ENCODE measurements at places on chromosomes 5 and 9.

DNA sequence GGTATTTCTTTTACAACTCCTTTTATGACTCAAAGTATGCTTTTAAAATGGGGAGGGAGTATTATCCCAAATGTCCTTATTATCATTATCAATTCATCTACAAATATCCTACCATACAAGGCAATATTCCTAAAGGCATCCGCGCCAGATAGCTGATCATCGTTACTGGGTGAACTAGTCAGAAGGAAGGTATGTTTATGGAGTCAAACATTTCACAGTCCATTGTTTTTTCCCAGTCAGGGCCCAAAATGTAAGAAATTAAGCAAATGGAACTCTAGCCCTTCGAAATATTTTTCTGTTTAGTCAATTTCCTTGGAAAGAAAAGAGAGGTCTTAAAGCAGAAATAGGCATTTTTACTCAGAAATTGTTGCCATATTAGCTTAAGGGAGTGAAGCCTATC, 188.5 kb upstream of the CCNG1 start:
- DNase-seq: no peak

- no peak for DNase-seq
Observed at GRCh38 chr5:93636837-93637236, 53.8 kb downstream of the NR2F1 start.

GRCh38 chr9:101601904-101602765, 7.4 kb upstream of the PPP3R2 start:
- DNase-seq: peak; percentile 19

DNA sequence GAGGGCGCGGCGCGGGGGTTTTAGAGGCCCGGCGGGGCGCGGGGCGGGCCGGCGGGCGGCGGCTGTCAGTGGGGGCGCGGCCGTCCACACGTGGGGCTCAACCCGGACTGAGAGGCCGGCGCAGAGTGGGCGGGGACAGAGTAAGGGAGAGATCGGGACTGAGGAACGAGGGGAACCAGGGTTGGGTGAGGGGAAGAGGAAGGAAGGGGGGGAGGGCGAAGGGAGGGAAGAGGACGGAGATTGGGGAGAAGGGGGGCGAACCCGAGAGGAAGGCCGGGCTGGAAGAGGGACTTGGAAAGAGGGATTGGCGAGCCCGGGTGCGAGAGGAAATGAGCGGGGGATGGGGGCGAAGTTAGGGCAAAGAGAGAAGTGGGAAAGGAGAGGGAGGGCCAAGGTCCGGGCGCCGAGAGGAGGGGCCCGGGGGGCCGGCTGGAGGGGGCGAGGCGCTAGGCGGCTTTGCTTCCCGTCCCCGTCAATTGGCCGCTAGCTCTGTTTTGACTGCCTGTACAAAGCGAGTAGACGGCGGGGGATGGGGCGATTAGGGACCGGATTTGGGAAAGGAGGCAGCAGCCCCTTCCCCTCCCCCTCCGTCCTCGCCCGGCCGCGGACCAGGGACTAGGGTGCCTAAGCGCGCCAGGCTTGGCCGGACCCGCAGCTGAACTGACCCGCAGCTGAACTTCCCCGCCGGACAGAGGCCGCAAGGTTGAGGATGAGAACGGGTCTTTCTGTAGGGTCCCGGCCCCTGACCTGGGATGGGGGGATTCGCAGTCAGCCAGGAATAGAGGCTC, 399 bp upstream of the FBN2 start:
- no peak for DNase-seq

GRCh38 chr5:39482098-39482497, 57.3 kb upstream of the DAB2 start:
- DNase-seq: no peak

GRCh38 chr5:169706071-169706470, 69.0 kb downstream of the DOCK2 start:
- DNase-seq: no peak

DNA sequence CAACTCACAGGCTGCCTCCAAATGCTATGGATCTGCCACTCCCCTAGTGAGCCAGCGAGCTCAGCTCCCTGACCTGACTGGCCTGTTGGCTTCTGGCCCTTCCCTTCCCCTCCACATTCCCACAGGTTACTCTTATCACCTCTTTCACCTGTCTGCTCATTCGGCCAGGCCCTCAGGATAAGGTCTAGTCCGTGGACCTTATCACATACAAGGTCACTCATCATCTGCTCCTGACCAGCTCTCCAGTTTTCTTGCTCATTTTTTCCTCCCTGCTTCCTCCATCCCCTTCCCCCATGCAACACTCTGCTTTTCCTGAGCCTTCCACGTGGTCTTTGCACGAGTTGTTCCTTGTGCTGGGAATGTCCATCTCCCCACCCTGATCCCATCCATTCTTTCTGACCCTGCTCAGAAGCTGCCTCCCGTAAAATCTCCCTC, 25.9 kb upstream of the NDST1 start:
- no peak for DNase-seq

- DNase-seq: no peak
Observed at GRCh38 chr5:71537687-71538086, 49.5 kb upstream of the MCCC2 start.

DNA sequence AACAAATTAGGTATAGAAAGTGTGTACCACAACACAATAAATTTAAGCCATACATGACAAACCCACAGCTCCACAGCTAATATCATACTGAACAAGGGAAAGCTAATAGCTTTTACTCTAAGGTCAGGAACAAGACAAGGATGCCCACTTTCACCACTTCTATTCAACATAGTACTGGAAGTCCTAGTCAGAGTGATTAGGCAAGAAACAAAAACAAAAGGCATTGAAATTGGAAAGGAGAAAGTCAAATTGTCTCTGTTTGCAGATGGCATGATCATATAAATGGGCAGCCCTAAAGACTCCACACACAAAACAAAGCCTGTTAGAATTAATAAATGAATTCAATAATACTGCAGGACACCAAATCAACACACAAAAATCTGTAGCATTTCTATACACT, 548.8 kb downstream of the CTNND2 start:
- DNase-seq: no peak

- DNase-seq: no peak
Observed at GRCh38 chr9:89528540-89528939, 30.6 kb upstream of the SEMA4D start.

DNA sequence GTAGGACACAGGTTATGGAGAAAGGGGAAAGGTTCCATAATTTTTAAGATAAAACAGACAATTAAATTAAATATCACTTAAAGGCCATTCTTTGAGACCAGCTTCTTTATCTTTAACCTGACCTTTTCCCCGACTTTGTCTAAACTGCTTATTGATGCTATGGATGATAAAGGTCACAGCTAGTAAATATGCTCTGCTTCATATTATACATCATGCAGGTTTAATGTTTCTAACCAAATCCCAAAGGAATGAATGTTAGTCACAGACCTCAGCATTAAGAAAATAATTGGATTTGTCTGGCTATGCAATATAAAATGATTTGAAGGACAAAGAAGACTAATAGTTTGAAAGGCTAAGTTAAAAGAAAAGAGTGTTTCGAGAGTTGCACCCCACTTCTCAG, 147.6 kb downstream of the ST8SIA4 start:
- no peak for DNase-seq

DNA sequence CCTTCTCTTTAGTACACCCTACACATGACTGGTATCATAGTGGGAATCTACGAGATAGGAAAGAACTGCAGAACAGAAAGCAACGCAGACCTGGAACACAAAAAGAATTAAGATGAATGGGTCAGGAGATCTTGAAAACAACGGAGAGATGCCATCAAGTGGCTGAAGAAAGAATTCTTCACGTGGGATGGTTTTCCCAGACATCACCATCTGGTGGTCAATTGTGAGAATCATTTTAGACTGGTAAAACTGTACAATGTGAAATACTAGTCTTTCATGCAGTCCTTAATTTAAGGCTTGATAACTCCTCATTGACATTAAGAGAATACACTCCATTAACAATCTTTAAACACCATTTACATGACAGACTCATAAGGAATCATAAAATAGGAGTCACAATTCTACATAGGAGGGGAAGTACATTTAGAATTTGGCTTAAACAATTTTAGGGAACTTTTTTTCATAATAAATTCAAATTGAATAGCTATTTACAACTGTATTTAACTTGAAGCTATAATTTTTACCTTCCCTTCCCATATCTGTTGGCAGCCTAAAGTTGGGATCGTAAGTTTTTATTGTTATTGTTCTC, 128.4 kb upstream of the TRPM3 start:
- peak; percentile 32 for DNase-seq

DNA sequence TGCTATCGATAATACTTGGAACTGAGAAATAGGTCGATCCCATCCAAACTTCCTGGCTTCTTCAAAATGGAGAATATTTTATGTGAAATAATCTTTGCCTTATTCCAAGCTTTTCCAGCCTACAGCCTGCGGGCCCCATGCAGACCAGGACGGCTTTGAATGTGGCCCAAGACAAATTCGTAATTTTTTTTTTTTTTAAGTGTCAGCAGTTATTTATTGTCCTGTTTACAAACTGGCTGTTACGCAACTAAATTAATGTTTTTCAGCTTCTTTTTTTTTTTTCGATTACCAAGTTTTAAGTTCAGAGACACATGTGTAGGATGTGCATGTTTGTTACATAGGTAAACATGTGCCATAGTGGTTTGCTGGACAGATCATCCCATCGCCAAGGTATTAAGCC, 411.7 kb upstream of the EDIL3 start:
- no peak for DNase-seq

DNA sequence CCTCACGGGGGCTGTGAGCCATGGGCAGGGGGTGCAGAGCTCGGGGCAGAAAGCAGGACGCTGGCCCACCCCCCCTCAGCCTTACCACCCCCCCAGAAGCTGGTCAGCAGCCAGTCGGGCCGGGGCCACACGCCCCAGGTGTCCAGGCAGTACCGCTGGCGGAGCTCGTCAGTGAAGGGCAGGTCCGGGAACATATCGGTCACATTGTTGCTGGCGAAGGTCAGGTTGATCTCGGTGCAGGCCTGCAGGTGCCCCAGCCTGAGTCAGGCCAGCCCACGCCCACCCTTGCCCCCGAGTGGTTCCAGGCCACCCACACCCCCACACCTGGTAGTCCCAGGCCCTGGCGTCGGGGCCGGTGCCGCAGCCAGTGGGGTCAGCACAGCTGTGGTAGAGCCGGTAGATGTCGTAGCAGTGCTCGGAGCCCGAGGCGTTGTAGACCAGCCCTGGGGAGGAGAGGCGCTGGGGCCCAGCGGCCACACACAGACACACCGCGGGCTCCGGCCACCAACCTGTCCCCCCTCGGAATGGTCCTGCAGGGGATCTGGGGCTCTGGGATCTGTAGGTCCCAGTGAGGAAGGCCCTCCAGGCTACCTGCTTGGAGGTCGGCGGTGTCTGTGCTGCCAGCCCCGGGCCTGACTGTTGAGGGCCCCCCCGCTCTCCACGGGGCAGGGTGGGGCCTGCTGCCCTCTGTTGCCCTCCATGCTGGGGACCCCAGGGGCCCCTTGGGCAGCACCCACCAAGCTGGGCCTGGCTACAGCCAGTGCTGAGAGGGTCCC, 2.6 kb downstream of the DPP7 start:
- no peak for DNase-seq

GRCh38 chr5:135308245-135308644, 90.8 kb downstream of the MACROH2A1 start:
- DNase-seq: no peak

- no peak for DNase-seq
Observed at GRCh38 chr9:97412626-97413385, 910 bp downstream of the TDRD7 start.

DNA sequence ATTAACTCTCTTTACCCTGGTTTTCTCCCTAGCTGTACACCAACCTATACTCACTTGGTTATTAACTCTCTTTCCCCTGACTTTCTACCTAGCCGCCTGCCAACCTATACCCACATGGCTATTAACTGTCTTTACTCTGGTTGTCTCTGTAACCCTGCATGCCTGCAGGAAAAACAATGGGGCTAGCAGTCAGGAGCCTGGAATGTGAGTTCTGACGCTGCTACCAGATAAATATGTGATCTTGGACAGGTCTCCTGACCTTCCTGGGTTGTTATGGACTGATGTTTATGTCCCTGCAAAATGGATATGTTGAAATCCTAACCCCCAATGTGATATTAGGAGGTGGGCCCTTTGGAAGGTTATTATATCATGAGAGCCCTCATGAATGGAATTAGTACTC, 119.2 kb downstream of the SMARCA2 start:
- DNase-seq: no peak

- DNase-seq: no peak
Observed at GRCh38 chr9:105693435-105694189, 729 bp upstream of the TMEM38B start.

GRCh38 chr9:96460882-96461281, 10.9 kb downstream of the HABP4 start:
- DNase-seq: no peak

DNA sequence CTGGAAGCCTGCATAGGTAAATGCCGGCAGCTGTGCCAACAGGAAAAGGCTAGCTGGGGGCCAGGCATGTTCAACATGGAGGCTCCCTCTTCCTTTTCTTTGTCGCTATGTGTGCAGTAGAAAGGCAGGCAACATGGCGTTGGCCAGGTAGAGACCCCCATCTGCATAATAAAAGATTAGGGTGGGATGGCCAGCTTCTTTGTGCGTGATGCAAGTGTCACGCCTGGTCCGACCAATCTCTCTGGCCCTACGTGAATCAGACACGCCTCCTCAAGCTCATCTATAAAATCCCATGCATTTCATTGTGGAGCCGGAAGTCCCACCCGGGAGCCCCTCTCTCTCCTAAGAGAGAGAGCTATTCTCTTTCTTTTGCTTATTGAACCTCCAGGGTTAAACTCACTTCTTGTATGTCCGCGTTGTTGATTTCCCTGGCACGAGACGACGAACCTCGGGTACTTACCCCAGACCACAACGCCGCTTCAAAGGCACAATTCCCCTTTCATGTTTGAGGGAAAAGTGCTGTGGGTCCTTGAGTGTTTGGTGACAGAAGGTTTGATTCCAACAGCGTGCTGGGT, 25.0 kb upstream of the C5orf47 start:
- peak; percentile 16 for DNase-seq

DNA sequence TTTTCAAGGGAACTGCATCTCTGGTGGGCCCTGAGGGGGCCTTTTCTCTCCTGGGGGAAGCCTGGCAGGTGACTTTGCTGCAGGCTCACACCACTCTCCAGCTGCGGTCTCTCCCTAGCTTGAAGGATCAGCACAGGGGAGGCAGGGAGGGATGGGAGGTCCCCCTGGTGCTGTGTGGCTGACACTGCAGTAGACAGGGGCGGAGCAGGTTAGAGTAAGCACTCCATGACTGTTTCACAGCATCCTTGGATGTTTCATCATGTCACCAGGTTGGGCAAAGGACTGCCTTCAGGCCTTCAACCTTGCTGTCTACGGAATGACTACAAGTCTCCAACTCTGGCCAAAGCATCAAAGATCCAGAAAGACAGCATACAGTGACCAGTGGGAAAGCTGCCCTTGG, 470.7 kb downstream of the CDK5RAP2 start:
- DNase-seq: no peak

All from NCI-H2081 treated with DMSO at 0.1 percent for 48 hours (cell line).